ENCODE measurements at places on chromosomes 16 and 17.

DNA sequence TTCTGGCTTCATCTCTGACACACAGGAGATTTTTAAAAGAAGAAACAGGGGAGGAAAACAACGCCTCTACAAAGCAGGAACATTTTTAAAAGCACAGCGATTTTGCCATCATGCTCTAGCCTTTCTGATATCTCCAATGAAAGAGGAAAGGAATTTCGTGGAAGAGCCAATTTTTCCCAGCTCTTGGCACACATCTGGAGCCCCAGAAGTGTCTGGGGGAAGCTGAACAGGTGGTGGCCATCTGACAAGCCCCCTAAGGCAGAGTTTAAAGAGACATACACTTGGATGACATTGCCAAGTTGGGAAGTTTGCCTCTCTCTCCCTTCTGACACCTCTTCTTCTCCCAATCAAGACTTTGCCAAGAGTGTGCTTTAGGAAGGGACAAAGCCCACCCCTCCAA, 82.1 kb downstream of the CCT6B start:
- no peak for DNase-seq

DNA sequence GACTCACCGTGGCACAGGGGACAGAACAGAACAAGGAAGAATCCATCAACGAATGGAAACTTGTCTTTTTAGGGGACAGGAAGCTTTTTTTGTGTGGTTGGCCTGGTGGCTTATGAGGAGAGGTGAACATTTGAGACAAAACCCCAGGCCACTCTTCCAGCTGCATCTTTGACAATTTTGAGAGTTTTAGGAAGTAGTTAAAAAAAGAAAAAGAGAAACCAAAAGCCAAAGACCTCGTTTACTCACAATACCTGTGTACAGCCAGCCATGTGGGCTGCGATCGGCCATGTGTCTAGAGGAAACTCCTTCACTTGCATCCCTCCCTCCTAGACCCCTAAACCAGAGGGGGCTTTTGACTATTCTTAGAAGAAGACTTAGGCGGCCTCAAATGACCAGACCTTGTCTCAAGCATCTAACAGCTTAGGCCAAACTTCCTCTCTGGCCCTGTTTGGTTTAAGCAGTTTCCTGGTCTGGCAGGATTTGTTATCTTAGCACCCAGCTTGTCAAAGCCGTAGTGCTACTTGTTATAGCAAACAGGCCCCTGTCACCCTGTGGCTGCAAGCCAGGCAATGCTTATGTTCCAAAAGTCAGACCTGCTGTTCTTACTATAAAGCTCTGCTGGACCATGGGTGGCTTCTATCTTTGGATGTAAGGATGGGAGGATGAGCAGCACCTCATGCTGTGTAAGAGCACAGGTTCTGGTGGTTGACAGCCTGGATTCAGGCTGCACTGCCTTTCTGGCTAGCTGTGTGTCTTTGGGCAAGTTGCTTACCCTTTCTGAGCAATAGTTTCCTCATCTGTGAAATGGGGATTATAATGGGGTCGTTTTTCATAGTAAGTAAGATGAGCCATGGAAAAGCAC, 17.7 kb downstream of the KSR1 start:
- peak; percentile 94 for DNase-seq

- DNase-seq = no peak
Measured at GRCh38 chr16:57873218-57873617, 70.9 kb upstream of the KIFC3 start.

DNA sequence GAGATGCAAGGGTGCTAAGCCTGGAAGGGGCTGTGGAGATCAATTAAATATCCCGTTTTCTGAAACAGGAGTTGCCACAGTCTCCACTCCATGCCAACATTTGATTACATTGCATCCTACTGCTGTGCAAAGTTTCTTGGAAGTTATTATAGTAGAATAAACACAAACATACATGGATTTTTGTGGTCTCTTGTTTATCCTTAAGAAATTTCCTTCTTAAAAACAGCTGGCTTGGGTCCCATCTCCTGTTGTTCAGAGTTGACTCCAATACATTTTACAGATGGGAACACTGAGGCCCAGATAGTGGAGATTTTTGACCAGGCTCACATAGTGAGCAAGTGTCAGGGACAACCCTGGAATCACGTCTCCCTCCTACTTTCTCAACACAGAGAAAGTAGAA, 124.0 kb upstream of the ADAMTS18 start:
- no peak for DNase-seq

GRCh38 chr16:67268136-67268579, 11.2 kb upstream of the PLEKHG4 start:
- DNase-seq = no peak

GRCh38 chr17:76176701-76177574, 35.9 kb upstream of the FOXJ1 start:
- no peak for DNase-seq

DNA sequence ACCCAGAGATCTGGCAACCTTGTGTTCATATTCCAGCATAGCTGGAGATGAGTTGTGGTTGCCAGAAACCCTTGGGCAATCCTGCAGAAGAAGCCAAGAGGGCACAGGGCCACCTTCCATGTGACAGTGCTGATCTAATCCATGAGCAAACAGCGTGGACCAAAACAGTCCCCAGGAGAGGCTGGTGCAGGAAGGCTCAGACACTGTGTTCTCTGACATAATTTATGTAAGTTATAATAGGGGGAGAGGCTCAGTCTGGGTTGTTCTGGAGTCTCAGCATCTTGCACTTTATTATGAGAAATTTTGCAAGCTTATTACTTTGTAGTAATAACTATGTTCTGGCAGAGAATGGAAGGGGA, 273.9 kb downstream of the HAPSTR1 start:
- DNase-seq = no peak

DNA sequence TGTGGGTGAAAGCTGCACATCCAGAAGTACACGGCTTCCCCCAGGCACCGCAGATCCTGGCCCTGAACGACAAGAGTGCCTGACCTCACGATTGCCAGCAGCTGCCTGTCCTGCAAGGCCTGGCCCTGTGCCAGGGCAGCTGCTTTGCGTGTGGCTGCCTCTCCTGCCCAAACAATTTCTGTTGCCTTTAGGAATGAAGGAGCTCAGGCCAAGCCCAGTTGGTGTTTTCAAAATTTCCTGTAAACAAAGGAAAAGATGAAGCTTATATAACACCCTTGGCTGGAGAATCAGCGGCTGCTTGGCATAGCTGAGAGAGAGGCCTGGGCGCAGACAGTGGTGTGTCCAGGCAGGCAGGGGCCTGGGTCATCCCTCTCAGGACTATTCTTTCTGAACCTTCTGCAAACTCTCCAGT, 11.7 kb upstream of the SLC47A2 start:
- DNase-seq = no peak

DNA sequence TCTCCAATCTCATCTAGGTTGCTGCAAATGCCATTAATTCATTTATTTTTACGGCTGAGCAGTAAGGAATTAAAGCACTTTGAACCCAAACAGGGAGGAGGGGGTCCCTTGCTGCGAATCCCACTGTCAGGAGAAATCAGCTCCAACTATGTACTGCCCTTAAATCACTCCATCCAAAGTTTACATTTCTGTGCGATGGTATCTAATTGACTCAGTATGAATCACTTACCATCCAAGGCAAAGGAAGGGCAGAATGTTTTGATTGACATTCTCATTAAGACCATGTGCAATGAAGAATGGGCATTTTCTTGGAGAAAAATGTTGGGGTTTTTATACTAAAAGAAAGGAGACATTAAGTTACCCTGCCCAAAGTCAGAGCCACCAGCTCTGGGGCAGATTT, 47.7 kb upstream of the XYLT1 start:
- DNase-seq = no peak

GRCh38 chr16:49284962-49285361, 3.3 kb upstream of the CBLN1 start:
- DNase-seq = no peak

DNA sequence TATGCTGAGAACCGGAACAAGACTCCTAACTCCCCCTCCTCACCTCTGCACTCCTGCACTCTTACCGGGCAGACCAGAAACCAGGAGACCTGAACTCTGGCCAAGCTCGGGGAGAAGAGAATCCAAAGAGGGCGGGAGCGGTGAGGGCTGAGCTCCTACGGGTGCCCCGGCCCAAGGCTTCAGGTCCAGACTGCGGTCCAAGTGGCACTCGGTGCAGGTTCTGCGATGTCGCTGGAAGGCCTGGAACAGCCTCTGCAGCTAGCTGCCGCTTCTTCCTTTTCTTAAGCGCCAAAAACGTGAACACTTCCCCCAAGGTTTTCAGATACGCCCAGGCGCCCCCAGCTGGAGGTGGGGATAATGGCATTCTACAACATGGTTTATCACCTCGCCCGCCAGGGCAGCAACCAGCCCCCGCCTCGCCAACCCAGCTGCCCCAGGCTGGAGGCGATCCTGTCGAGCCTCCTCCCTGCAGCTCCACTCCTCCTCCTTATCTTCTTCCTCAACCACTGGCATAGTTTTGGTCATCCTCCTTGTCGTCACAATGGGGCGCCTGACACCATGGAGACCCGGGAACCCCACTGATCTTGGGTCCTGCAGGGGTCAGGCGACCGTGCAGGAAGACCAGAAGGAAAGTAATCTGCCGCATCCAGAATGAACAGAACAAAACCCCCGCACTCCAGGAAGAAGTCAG, 1735.9 kb downstream of the TP53TG3F start:
- no peak for DNase-seq

DNA sequence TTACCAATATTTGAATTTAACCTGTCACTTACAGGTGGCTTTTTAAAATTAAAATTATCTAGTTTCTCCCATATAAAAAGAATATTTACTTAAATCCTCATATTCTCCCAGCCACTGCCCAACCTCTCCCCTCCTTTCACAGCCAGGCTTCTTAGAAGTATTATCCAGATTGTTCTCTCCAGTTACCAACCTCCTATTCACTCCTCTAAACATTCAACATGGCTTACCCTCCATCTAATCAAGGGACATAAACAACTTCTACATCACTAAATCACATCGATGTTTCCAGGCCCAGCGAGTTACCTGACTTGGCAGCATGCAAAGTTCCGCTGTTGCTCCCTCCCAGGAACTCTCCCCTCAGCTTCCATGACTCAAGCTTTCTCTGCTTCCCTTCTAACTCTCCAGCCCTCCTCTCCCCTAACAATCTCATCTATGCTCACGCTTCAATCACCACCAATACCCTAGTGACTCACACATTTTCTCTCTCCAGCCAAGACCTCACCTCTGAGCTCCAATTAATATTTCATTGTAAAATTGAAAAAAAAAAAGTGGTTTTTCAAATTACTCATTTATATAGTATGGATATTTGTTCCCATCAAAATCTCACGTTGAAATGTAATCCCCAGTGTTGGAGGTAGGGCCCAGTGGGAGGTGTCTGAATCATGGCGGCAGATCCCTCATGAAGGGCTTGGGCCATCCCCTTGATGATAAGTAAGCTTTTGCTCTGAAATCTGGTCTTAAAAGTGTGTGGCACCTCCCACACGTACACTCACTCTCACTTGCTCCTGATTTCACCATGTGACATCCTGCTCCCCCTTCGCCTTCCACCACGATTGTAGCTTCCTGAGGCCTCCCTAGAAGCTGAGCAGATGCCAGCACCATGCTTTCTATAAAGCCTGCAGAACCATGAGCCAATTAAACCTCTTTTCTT, 88.5 kb downstream of the HELZ start:
- DNase-seq = no peak

GRCh38 chr16:50093607-50094539, 28.1 kb downstream of the HEATR3 start:
- DNase-seq = no peak

- no peak for DNase-seq
Measured at GRCh38 chr16:74700116-74700437, 585 bp downstream of the MLKL start.

- DNase-seq = no peak
Measured at GRCh38 chr17:80594431-80595269, 50.0 kb downstream of the RPTOR start.

DNA sequence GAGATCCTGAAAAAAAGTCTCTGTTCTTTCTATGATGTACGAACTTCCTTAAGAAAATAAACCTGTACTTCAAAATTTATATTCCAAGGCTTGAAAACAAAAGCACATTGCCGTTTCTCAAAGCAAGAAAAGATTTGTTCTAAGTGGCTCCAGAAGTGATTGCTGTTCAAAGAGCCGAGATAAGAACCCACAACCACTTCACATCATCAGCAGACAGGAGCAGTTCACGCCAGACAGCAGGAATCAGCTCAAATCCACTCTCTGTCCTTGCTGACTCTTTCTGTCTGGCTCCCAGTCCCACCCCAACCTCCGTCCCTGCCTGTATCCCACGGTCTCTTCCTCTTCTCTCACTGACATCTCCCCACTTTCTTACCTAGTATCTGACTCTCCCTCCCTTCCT, 85.0 kb upstream of the MYOCD start:
- DNase-seq = no peak

- DNase-seq = no peak
Measured at GRCh38 chr17:2347805-2348685, 10.7 kb downstream of the SGSM2 start.

DNA sequence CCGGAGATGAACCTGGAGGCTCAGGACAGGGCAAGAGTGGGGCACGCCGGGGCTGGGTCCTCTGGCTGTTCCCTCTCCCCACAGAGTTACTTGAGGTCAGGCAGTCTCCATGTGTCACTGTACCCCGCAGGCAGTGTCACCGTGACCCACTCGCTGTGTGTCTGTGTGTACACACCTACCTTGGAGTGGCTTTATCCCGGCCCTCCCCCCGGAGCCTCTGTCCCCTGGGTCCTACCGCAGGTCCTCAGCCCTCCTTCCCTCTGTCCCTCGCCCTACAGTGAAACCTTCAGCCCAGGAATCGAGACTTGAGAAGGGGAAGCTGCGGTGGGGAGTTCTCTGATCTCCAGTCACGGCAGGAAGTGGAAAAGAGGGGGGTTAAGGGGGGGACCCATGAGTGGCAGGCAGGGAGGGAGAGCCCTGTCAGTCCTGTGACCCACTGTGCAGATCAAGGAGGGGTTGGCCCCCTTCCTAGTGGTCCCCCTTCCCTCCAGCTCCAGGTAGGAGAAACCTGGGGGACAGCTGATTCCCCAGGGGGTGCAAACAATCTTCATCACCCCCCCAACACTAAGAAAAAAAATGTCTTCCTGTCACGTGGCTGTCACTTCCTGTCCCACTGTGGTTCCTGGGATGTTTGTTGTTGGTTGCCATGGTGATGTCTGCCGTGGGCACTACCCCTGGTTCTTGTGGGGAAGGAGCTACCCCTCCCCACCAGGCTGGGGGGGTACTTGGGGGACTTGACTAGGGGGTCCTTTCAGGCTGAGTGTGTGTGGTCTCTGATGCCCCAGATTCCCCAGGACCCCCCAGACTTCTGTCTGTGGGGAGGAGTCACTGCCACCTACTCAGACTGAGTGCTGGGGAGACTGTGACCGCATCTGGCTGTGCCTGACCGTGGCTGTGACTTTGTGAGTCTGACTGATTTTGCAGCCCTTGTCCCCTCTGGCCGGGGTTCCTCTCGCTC, 13.7 kb downstream of the RARA start:
- peak; percentile 96 for DNase-seq

- DNase-seq = no peak
Measured at GRCh38 chr16:8885674-8886592, 3.8 kb downstream of the LITAFD start.

DNA sequence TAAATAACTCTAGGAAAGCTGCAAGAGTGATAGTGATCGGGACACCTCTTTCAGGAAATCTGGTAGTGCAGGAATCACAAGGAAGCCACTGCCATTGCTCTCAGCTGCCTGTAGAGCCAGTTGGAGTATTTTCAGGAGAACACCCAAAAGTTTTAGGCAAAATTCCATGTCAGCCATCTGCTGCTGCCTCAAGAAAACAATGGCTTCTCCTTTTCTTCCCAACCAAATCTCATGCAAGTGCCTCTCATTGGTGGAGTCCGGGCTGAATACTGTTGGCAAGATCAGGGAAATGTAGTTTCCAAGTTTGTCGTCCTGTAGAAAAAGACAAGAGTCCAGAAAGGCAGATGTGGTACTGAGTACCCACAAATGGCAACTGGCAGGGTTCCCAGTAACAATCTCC, 54.9 kb upstream of the TANC2 start:
- no peak for DNase-seq

GRCh38 chr17:38886643-38887010, 16.8 kb downstream of the LASP1 start:
- DNase-seq = no peak
